ENCODE measurements at places on chromosomes 1 and 21.

DNA sequence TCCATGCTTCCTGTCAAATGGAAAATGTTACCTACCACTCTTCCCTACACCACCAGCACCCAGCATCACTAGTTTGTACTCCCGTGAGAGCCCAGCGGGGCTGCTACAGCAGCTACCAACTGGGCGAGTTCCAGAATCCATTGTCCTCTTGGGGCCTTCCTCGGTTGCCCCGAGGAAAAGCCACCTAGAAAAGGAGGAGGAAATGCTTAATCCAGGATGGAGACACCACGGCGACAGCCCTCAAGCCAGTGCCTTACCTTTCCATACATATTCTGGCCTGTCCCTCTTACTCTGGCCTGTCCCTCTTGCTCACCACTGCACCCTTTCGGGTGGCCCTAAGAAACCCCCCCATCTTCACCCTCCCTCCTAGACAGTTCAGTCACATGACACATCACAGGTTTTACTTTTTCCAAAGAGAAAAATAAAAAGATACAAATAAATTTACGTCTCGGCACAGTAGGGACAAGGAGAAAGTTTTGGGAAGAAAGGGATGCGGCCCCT, 478 bp downstream of the RIT1 start:
- no peak for DNase-seq

GRCh38 chr1:93676427-93676826, 5.2 kb downstream of the BCAR3 start:
- DNase-seq: no peak

DNA sequence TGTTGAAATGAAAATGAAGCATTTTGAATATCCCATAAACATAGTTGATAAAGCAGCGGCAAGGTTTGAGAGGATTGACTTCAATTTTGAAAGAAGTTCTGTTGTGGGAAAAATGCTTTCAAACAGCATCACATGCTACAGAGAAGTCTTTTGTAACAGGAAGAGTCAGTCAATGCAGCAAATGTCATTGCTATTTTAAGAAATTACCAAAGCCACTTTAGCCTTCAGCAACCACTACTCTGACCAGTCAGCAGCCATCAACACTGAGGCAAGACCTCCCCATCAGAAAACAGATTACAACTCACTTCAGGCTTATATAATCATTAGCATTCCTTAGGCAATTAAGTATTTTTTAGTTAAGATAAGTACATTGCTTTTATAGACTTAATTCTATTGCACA, 33.8 kb upstream of the FCRL3 start:
- DNase-seq: no peak

DNA sequence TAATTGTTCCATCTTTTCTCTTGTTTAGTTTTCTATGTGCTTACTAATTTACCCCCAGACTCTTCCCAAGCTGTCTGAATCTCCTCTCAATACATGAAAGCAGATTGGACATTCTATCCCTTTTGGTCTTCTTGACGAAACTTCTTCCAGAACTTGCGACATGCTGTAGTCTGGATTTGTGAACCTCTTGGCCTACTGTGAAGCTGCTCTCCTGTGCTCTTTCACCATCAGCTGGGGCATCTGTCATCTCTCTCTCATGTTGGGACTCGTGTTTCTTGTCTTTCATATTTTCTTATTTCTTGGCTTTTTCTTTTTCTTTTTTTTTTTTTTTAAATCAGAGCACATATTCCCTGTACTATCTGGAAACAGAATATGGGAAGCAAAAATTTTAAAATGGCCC, 6.8 kb downstream of the CPT2 start:
- DNase-seq: no peak

DNA sequence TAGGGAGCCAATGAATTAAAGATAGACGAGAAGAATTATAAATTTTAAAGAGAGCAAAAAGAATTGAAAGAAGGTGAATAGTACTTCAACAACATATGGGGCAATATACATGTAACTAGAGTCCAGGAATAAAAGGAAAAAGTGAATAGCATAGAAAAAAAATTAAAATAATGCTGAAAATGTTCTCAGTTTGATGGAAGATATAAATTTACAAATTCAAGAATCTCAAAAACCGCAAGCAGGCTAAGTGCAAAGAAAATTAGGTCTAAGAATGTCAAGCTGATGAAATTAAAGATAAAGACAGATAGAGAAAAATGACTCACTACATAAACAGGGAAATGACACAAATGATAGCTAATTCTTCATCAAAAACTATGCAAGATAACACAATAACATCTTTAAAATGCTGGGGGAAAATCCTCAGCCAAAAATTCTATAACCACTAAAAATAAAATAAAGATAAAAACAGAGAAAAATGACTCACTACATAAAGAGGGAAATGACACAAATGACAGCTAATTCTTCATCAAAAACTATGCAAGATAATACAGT, 326.3 kb downstream of the TBX15 start:
- DNase-seq: no peak

GRCh38 chr1:228378090-228378872, 28.4 kb downstream of the TRIM11 start:
- DNase-seq: peak; percentile 23
